ENCODE measurements at places on chromosomes 2 and 18.
A peak's percentile ranks its signal among the peaks of the same experiment; 100 is the strongest.

DNA sequence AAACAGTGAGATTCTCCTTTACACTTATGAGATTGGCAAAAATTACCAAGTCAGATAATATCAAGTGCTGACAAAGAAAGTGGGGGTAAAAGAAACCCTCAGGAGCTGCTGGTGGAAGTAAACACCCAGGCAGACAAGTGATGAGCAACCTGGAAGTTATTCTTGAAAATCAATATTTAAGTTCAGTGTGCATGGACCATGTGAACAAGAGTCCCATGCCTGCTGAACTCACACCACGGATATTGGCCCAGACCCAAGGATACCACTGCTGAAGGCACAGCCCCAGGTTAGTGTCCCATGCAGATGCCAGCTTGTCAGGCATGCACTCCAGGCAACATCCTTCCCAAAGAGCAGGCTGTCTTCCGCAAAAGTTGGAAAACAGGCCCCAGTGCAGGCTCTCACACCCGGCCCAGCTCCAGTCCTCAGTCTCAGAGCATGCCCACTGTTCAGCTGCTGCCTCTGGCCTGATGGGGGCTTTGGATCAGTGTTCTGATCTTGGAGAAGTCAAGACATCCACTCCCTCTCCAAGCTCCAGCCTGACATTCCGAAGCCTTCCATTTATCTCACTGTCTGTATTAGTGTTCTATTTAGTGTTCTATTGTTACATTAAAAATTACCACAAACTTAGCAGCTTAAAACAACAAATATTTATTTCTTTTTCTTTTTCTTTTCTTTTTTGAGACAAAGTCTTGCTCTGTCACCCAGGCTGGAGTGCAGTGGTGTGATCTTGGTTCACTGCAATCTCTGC, 70.0 kb downstream of the HS1BP3 start:
- DNase-seq, result no peak

GRCh38 chr2:23513872-23514793, 129.2 kb downstream of the KLHL29 start:
- DNase-seq, result no peak

DNA sequence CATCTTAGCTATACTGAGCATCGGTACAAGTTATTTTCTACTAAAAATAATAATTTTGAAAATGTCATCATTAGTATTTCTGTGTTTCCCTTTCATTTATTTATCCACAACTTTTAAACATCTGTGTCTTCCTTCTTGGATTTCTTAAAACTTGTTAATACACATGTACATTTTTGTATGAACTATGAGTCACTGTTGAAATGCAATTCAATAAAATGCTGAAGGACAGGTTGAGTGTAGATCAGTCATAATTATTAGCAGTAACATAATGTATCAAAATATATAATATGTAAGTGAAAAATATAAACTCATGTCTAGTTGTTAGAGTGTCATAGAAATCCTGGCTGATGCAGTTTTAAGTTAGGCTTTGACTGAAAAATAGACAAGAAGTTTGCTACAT, 115.9 kb downstream of the MEIS1 start:
- no peak for DNase-seq

DNA sequence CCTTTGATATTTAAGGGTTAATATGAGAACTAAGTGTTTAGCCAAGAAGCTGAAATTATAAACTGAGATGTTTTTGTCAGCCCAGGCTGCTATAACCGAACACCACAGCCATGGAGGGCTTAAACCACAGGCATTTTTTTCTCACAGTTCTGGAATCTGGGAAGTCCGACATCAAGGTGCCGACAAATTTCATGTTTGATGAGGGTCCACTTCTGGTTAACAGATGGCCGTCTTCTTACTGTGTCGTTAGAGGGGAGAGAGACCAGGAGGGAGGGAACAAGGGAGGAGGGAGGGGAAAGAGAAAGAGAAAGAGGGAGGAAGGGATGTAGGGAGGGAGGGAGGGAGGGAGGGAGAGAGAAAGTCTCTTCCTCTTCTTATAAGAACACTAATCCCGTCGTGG, 6.5 kb upstream of the CNDP2 start:
- DNase-seq, result no peak

GRCh38 chr18:427005-427404, 73.5 kb downstream of the COLEC12 start:
- no peak for DNase-seq

DNA sequence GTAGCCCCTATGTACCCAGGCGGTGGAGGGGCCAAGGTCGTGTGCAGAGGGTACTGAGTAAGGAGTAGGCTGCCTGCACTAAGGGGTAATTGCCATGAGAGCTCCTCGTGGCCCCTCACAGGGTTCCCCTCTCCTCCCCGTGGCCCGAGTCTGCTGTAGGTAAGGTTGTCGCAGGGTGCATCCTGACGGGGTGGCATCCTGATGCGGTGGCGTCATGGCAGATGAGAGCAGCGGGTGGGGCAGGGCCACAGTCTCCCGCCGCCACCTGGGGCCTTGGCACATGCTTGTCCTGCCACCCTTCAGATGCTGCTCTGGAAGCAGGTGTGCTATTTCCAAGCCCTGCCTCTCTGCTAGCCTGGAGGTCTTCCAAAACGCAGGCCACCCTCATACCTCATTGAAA, 89.7 kb downstream of the EIPR1 start:
- no peak for DNase-seq

- no peak for DNase-seq
These were observed 34.8 kb downstream of the HAT1 start for GRCh38 chr2:171957061-171957460.

DNA sequence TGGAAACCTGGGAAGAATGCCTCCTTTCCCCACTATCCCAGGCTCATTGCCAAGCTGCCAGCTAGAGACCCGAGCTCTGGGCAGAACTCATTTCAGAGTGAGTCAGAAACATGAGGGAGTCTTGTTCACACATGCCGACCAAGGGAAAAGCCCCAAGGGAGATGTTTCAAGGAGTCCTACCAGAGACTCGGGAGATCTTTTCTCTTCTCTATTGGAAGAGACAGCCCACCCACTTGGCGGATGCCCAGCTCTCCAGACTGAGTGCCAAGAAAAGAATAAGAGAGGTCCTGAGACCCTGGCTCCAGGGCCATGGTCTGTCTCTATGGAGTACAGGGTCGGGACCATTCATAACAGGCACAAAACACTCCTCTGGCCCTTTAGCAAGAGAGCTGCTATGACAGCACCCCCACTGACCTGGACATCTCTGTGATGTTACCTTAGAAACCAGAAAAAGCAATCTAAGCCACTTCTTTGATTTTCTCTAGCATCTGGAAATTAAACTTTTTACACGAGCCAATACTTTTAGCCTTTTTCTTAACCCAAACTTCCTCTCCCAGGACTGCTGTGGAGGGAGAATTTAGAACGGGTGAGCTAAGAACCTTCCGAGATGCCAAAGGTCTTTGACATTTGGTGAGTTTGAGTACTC, 18.5 kb upstream of the IGFBP5 start:
- no peak for DNase-seq

DNA sequence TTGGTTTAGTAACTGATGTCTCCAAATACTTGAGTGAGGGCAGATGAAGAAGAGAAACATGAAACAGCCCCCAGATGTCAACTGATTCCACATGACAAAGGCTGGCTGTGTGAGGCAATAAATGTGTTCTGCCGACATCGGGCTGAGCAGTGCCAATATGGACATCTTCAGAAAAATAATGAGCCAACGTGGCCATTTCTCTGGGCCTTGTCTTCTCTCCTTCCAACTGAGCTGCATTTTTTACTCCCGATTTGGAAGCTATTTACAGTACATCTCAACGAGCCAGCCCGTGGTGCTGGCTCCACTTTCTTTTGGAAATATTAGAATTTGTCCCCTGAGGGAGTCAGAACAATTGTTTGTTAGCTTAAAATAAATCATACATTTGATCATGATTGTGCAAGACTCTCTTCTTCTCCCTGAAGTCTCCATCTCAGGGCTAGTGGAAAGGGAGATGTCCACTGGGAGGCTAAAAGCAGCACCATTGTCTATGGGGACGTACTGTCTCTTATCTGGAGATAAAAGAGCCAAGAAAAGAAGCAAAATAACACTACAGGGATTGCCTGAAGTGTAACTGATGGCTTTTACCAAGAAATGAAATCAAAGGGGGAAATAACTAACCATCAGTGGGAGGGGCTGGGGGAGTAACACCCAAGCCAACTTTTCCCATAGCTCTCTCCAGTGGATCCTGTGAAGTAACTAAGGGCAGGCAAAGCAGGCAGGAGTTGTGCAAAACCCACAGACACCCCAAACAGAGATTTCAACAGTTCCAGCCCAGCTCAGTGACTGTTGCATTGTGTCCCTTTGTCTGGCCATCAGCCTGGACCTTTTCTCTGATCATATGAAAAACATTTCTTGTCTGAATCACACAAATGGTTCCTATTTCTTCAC, 114.8 kb downstream of the RDH14 start:
- peak; percentile 8 for DNase-seq

GRCh38 chr2:222707689-222708273, 36.3 kb downstream of the MOGAT1 start:
- DNase-seq, result no peak

DNA sequence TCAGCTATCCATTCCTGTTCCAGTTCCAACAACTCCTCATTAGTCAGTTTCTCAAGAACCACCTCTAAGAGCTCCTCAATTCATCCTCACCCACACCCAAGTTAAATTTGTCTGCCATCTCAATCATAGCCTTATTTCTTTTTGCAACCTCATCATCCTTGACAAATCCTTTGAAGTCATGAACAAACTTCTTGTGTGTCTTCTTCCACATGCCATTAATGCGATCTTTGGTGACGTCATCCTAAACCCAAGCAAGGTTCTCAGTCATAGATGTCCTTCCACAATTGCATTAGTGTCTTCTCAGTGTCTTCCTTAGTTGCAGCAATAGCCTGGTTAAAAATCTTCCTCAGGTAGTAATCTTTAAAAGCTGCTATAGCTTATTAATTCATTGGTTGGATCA, 71.2 kb upstream of the FSIP2 start:
- no peak for DNase-seq

GRCh38 chr2:111100087-111100764, 20.5 kb upstream of the BCL2L11 start:
- DNase-seq, result no peak

DNA sequence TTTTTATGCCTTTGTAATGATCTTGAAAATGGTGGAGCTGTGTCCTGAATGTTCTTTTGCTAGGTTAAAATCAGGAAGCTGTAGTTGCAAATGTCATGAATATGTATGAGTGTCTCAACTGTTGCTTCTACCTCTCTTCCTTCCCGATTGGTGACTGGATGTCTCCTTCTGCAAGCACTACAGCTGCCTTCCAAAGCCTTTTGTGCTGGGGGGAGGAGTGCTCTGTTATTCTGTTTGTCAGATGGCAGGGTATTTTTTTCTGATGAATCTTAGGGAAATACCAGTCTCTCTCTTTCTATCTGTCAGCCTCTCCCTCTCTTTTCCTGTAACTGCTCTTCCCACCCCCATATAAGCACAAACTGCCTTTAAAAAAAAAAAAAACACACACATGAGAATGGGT, 1396.3 kb upstream of the CELF4 start:
- no peak for DNase-seq

GRCh38 chr2:15839426-15840124, 100.8 kb upstream of the MYCN start:
- no peak for DNase-seq

DNA sequence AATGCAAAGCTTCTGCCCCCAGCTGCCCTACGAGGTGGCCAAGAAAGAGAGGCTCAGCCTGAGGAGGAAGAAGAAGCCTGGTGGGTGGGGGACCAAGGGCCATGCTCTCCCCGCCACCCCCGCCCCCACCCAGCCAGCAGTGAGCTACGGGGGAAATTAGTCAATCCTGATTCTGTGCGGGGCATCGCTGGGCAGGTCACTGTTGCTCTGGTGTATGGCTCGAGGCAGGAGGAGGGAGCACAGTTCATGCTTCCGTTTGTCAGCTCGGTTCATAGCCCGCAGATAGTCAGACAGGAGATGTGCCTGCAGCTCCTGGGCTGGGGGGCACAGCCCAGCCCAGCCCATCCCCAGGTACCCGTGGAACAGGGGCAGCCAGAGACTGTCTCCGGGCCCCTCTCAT, 17.1 kb downstream of the RAMP1 start:
- DNase-seq, result no peak

DNA sequence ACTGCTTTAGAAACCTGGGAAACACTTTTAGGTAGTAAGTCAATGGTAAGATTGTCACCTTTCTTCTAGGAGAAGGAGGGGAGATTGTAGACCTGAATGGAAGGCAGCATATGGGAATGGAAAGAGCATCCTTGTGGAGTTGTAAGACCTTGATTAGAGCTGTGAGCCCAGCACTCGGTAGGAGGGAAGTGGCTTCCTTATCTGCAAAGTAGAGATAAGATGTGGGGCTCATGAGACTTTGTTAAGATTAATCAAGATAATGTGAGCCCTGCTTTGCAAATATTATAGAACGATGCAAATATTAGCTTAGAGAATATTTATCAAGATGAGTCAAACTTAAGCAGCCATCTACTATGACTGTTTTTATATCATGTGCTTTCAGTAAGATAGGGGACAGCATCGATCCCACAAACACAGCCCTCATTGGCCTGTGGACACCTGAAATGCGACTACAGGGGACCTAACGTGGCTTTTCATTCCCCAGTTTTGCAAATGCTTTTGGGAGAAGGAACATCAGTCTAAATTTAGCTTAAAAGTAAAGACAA, 243.7 kb downstream of the LTBP1 start:
- DNase-seq, result no peak

DNA sequence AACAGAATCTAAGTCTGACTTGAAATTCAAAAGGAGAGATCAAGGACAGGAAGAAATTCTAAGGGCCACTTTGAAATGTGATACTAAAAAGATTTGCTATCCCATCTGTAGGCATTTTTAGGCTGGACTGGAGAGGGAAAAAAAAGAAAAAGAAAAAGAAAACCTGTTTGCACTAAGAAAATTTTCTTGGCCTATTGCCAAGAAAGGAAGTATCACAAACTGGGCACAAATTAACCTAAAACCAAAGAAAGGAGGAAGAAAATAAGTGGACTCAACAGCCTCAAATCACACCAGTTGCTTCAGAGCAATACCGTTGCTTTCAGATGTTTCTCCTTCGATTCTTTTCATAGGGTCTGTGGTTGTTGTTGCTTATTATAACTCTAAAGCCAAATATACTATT, 287.9 kb upstream of the VRK2 start:
- DNase-seq, result no peak

GRCh38 chr2:238938003-238938400, 90.1 kb downstream of the TWIST2 start:
- DNase-seq, result no peak

DNA sequence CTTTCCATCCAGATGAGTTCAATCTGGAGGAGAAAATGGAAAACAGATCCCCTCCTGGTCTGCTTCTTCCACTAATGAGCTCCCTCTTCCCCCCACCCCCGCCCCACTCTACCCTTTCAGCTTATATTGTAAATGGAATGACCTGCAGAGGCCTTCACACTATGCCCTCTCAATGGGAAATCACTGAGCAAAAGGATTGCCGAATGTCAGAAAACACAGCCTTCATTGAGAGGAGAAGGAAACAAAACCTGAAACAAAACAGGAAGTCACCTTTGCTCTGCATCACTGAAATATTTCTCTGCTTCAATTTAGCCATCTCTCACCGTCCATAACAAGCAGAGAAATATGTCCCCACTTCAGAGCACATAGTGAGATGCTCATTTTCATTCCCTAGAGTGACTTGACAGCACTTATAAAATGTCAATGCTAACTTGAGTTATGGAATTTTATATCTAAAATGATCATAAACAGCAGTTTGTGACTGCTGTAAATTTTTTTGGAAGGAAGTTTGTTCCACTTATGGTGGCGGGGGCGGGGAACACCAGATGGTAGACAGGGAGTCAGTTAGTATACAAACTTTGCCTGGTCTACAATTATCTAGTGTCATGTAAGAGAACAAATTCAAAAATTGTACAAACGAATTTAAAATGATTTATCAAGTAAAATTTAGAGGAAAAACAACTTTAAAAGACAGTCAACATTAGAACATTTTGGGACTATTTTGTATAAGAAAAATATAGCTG, 1.8 kb upstream of the FRZB start:
- peak; percentile 66 for DNase-seq

Data from retina (tissue), 1 donor.